ENCODE measurements at places on chromosomes 16 and 17.

DNA sequence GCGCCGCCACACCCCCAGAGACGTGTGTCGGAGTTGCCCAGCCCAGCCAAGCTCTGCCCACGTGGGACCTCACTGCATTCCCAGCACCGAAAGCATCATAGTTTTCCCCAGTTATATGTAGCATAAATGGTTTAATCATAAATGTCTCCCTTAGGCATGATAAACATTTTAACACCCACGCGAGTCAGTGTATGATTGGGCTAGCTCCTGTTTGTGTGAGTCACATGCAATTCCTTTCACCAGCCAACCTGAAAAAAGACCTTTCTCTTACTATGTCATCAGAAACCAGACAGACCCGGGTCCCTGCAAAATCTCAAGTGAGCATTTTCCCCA, 9.2 kb downstream of the TAF1C start:
- no peak for DNase-seq

DNA sequence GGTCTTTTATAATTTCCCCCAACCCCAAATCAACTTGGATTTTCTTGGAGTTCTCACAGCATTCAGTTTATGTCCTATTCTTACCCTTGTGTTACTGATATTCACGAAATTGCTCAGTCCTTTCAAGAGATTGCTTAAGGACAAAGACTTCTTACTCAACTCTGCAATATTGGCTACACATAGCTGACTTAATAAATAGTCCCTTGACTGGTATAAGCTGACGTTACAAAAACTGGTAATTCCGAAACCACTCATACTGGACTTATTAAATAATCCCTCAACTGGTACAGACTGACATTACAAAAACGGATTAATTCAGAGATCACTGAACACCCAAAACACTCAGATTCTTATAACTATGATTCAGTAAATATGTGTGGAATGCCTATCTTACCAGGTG, 860 bp downstream of the TIGD7 start:
- DNase-seq = no peak

GRCh38 chr17:42025191-42025579, 5.3 kb downstream of the NKIRAS2 start:
- no peak for DNase-seq

GRCh38 chr17:13478326-13478830, 123.4 kb downstream of the HS3ST3A1 start:
- DNase-seq = no peak

- no peak for DNase-seq
These were observed 34.5 kb upstream of the MEOX1 start for GRCh38 chr17:43695970-43696865.

DNA sequence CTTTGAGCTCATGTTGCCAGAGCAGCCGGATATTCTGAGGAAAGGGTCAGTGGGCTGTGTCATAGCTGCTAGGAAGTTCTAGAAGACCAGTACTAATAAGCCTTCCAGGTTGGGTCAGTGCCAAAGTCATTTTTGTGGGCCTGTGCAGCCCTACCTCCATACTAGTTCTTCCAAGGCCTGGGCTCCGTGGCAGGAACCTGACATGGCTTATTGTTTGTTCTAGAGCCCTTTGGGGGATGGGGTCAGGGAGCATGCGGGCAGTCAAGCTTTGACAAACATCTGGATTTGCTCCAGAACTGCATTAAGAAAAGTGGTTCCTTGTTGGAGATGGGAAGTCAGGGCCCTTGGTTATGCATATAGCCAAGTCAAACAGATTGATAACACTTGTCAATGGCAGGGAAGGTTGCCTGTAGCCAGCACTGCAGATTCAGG, 7.6 kb downstream of the ALKBH5 start:
- DNase-seq = no peak

- no peak for DNase-seq
These were observed 17.0 kb downstream of the SLC38A10 start for GRCh38 chr17:81277946-81278693.

GRCh38 chr17:37725021-37725595, 19.8 kb downstream of the HNF1B start:
- no peak for DNase-seq

- DNase-seq = peak; percentile 64
These were observed 16.6 kb upstream of the DLX4 start for GRCh38 chr17:49952209-49952911.

DNA sequence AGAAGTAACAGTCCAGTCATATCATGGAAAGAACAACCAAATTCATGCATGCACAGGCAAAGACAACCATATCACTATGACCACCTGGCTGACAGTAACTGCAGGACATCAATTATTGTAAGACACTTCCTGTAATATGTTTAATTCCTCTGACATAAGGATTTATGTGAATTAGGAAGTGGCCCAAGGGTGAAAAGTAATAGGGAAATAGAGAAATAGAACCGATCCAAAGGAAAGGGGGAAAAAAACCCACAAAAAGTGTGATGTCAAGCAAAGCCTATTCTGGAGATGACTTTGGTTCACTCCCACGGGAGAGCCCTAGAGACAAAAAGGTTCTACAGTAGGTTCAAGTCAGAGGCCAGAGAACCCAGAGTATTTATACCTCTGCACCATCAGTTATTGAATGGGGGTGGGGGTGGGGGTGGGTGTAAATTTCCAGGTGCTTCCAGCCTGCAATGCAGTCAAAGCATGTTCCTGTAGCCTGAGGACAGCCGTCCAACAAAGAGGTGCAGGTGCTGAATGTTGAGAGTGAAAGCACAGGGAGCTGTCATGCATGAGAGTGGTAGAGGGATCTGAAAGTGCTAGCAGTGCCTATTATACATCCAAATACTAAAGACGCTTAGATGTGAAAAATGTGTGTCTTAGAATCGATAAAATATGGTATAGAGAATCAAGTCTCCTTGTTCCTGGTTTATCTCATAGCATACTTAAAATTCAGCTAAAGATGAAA, 95.6 kb upstream of the HLF start:
- no peak for DNase-seq

DNA sequence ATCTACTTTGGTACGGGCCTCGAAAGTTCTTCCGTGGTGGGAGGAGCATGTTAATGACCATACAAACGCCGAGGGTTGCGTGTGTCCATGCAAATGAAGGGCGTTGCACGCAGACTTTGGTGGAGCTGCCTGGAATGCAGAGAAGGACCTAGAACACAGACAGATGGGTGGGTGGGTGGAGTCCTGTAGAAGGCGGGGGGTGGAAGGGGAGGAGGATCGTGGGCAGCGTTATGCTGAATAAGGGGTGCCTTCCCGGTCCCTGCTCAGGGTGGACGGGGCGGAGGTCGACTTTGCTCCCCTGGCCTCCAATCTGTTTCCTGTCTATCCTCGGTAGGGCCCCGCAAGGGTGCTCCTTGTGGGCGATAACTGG, 795 bp upstream of the PAQR4 start:
- DNase-seq = no peak

DNA sequence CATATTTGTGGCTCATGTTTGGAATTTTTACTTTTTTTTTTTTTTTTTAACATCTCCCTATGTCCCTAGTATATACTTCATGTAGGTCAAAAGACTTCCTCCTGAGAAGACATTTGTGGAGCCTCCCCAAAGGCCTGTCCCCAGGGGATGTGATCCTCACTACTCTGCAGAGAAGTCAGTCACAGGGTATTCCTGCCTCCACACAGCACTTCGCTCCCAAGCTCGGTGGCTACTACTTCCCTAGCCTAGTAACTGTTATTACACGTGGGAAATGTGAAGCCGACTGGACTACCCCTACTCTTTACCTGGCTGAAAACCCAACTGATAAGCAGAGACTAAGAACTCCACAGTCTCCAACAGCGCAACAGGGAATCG, 116.8 kb downstream of the HIC1 start:
- no peak for DNase-seq

DNA sequence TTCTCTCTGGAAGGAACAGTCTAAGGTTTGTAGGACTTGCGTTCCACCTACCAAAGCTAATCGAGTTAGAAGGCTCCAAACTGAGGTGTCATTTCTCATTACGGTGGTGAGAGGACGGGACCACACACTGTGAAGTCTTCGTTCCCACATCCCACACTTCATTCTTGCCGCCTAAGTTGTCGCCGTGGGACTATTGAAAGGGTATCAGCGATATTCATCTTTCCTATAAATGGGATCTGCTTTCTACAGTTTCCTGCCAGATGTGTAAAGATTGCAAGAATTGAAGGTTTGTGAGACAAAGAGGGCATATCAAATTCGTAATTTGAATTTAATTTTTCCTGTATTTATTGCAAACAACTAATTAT, 608 bp upstream of the TRIM37 start:
- peak; percentile 21 for DNase-seq

- no peak for DNase-seq
These were observed 177.2 kb downstream of the TMEM132E start for GRCh38 chr17:34756637-34757021.

DNA sequence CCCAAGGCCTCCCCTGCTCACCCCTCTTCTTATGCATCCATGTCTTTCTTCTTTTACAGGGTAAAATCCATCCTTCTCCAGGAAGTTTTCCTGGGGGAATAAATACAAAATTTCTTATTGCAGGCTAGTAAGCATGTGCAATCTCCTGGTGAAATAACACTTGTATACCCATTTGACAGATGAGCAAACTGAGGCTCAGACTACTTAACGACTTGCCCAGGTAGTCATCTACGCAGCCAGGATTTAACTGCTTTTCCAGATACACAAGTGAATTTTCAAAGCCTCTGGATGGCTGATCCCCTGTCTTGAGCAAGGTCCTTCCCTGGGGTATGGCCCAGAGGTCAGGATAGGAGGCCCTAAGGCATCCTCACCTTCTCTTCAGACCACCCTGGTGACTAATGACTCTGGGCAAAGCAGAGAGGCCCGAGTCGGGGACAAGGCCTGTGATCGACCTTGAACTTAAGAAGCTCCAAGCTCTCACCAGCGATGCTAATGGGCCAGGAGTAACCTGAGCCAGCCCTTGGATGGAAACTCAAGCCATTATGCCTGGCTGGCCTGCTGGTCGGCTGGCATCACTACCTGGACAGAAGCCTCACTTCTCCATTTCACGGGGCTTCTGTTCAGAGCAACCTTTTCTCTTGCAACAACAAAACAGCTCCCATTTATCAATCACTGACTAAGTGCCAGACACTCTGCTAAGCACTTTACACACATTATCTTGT, 33.1 kb downstream of the ZNF423 start:
- no peak for DNase-seq

- DNase-seq = no peak
These were observed 699 bp upstream of the PVALEF start for GRCh38 chr17:81164371-81165245.

DNA sequence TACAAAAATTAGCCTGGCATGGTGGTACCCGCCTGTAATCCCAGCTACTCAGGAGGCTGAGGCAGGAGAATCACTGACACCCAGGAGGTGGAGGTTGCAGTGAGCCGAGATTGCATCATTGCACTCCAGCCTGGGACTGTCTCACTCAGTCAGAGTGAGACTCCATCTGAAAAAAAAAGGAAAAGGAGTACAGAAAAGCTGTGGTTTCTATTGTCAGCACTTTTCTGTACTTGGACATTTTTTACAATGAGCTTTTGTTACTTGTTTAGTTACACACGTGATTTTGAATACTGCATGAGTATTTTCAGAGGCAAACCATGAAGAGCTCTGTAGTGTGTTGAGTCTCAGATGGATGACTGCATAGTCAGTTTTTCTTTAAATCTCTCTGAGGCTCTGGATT, 26.3 kb downstream of the ZC3H18 start:
- no peak for DNase-seq

DNA sequence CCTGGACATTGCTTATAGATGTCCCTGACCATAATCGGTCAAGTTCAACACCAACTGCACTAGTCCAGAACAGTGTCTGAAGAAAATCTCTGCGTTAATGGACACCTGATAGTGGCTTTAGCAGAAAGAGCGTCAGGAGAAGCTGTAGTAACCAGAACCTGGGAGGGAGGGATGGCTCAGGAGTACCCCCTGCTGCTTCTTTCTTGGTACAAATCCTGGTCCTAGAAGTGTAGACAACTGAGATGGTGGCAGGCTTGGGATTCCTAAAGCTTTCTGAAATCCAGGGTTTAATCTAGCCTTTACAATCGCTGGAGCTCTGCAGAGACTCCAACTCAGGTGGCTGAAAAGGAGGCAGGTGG, 5.4 kb downstream of the MAP3K14 start:
- DNase-seq = no peak

- DNase-seq = no peak
These were observed 592 bp upstream of the PERCC1 start for GRCh38 chr16:1430214-1430758.

DNA sequence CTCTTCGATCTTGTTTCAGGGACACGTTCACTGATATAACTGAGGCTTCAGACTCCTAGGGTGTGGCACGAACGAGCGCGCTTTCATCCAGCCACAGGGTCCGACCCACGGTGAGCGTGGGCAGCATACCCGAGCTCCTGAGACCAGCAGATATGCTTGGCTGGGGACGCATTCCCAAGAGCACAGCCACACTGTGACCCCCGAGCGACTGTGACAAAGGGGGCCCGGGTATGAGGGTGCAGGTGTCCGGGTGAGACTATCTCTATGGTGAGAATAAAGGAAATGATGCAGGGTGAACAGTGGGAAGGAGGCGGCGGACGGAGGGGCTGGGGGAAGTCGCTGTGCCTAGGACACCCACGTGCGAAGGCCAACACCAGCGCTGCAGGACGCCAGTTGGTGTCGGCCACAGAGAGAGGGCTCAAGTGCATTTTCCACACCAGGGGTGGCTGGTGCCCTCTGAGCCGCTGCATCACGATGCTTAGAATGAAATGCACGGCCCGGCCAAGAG, 17.6 kb downstream of the RPH3AL start:
- DNase-seq = no peak

GRCh38 chr16:72913551-72913950, 134.4 kb downstream of the ZFHX3 start:
- DNase-seq = no peak

- DNase-seq = no peak
These were observed 31.4 kb downstream of the GPRC5B start for GRCh38 chr16:19853132-19853741.

DNA sequence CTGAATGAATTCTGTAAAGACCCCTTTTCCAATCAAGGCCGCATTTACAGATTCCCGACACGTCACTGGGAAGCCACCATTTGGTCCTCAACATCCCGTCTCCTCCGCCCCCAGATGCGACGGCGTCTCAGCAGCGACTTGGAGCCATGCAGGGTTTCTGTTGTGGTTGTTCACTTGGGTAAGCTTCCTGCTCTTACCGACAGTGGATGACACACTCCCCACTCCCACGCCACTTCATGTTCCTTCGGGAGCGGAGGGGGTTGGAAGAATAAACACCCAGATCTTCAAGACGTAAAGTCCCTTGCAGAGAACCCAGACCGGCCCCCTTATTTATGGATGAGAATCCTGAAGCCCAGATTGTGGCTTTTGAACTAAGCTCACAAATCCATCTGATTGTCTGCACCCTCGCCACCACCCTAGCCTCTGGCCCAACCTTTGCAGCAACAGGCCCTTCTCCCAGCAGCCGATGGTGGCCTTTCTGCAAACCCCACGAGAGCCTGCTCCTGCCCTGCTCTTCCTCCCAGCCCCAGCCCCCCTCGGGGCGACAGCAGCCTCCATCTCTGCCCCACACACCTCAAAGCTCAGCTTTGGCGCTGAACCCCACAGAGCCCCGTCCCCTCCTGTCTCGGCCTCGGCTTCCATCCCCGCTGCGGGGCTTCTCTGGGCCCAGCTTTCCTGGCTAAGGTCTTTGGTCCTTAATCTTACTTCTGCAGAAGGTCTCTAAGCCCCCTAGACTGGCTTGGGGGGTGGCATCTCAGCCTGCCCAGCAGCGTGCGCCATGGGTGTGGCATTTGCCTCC, 19.0 kb upstream of the OSGIN1 start:
- no peak for DNase-seq

Data from KG1 (cell line).